NCI-H460 (cell line): ENCODE measurements at places on chromosomes 7 and 10.
A peak's percentile ranks its signal among the peaks of the same experiment; 100 is the strongest.

DNA sequence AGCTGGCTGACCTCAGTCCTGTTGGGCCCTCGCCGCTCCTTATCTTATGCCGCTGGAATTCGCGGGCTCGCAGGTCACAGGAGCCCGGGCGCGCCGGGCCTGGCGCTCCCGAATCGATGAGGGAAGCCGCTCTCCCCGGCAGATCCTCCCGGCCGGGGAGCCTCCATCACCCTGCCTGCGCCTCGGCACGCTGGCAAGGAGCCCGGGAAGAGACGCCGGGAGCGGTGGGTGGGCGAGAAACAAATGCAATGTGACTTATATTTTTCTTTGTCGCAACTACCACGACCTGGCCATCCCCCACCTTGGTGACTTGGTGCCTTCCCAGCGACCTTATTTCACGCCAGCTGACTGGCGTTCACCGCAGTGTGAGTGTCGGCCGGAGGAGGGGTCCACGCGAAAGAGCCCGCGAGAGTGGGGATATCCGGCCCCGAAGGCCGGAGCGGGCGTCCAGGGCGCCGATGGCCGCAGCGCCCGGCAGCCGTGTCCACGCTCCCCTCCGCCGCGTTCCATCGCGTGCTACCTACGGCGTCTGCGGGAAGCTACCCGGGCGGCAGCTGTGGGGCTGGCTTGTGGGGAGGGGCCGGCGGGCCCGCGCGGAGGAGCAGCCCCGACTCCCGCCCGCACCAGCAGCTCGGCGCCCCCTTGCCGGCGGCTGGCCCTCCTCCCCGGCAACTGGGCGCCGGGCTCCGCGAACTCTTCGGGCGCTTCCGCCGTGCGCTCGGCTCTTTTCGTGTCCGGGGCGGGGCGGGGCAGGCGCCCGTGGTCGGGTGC lies 494 bp upstream of the BMPR1A start:
- peak; percentile 59 for DNase-seq

- no peak for DNase-seq
These were observed 94.9 kb downstream of the PTPRE start for GRCh38 chr10:128001849-128002248.

DNA sequence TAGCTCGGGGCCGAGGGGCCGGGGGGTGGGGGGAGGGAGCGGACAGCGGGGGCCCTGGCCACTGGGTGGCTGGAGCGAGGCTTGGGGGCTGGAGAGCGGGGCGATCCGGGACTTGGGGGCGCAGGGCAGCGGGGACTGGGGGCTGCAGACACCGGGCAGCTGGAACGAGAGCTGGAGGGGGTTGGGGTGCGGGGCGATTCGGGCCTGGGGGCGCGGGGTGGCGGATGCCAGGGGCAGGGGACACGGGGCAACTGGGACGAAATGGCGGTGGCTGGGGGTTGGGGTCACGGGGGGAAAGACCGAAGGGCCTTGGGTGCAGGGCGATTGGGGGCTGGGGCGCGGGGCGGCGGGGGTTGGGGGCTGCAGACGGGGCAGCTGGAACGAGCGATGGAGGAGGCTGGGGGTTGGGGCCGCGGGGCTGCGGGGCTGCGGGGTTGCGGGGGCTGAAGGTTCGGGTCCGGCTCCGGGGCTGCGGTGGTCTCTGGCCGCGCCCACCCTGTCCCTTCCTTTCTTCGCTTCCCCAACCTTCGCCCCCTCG lies 590 bp downstream of the COL26A1 start:
- DNase-seq: no peak

DNA sequence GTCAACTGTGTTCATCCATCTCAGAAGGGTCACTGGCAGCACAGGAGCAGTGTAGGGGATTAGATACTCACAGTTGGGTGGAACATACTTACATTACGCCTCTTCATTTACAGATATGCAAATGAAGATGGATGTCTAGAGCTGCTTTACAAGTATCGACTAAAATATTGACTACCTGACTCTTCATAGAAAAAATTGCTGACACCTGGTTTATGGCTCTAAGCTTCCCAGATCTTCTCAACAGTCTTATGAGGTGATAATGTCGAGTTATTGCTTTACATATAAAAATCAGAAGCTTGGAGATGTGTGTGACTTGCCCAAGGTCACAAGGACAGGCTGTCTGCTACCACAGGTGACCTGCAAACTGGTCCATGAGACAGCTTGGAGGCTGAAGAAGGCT lies 677.2 kb downstream of the TYW1 start:
- DNase-seq: no peak

DNA sequence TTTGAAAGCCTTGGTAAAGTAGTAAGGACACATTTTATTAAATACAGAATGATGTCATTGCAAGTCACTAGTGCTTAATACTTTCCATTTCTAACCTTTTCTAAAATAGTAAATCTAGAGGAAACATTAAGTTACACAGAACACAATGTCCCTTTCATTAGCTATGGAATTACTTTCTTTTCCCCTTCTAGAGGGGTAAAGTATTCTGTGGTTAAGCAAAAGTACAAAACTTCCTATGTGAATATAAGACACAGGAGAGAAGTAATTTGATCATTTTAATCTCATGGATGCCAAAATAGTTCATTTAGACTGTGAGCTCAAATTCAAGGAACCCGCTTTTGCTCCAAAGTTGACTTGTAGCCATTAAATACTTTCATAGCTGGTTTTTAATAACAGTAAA lies 49.8 kb downstream of the SEMA3E start:
- DNase-seq: no peak

DNA sequence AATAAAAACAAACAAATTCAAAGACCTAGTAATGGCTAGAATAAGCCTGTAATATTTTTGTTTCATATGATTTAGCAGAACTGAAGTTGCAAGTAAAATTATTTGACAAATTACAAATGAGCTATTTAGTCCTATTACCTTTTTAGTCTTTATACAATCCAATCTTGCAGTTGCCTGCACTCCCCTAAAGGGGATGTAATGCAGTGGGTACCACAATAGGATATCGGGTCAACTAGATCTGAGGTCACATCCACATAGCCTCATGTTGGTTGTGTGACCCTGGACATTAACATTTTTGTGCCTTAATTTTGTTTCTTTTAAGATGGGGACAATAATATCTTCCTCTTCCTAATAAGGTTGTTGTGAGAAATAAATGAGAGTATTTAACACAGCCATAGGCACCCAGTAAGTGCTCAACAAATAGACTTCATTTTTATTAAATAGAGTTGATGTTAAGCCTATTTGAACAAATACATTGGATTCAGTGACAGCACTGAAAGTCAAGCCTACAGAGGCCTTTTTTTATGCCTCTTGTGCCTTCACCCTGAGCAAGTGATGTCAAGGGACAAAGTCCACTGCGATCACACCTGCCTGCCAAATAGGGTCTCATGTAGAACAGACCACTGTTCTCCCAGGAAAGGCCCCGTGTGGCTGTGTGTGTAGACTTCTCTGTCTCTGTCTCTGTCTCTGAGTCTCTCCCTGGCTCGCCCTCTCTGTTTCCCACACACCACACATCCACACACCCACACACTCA lies 124.8 kb downstream of the EVX1 start:
- no peak for DNase-seq

DNA sequence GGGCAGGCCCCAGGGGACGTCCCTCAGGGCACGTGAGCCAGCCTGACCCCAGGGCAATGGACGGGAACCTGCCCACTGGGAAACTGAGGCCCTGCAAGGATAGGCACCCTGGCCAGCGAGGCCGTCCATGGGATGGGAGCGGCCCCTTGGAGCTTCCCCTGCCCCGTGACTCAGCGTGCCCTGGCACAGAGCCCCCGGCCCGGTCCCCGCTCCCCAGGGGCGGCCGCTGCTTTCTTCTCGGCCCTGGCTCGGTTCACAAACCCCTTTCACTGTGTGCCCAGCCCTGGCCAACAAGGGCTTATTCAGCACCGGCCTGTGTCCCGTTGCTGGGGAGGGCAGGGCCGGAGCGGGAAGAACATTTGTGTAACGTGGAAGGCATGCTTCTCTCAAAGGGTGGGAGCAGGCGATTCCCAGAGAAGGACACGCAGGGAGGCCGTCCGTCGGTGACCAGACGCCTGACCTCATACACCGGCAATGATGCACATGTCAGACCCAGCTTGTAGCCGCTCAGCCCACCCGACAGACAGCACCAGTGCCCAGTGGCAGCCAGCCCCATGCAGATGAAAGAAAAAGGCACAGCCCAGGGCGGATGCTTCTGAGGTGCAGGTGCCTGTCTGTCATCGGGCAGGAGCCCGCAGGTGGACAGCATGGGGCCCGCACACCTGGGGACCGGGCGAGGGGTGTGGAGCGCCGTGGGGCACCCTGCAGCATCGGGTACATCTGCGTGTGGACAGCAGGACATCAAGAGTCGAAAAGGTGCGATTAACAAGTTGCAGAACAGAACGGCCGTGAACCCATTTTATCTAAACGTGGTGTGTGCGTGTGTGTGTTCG lies 94.5 kb downstream of the PDGFA start:
- no peak for DNase-seq

DNA sequence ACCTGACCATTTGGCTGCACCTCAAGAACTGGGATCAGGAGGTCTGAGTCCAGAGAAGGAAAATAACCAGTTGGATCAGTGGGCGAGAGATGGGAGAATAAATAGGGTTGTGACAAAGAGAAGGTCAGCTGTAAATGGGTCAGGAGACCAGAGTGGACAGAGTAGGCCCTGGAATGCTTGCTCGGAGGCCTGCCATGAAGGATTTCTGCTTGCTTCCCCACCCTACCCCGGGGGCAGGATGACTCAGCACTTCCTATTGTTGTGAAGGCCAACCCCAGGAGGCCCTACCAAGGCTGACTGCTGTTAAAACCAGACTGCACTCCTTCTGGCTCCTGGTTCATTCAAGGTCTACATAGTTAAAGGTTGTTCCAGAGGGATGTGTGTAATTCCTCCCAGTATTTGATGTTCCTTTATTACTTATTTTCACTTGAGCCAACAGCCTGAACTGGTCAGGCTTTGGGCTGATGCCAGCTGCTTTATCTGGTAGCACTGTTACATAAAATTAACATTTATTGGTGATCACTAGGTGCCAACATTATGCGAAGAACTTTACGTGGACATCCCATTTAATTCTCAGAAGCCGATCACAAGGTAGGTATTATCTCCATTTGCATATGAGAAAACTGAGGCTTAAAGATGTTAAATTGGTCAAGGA lies 27.3 kb upstream of the IFRD1 start:
- DNase-seq: peak; percentile 89

- DNase-seq: no peak
These were observed 89.2 kb upstream of the MKLN1 start for GRCh38 chr7:131238347-131238931.

- DNase-seq: no peak
These were observed 194.6 kb downstream of the MAGI2 start for GRCh38 chr7:79258826-79259225.

GRCh38 chr7:36391436-36392198 lies 2.0 kb downstream of the ANLN start:
- DNase-seq: peak; percentile 18

DNA sequence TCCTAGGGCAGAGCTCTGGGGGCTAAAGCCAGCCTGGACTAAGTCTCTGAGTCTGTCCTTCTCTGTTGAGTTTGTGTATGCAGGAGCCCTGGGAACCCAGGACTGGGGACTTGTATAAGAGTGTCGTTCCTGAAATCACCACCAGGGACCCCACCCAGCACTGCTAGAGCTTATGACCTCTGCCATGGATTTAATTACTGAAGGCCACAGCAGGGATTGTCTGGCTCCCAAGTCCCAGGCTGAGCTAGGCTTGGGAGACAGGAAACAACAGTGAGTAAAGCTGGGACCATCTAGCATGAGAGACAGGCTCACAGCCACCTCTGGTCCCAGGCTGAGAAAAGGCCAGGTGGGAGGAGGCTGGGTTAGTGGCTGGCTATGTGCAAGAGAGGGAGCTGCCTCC lies 1.4 kb upstream of the TSPAN15 start:
- DNase-seq: peak; percentile 71

- no peak for DNase-seq
These were observed 9.5 kb upstream of the ASAH2 start for GRCh38 chr10:50260791-50261281.

- DNase-seq: peak; percentile 27
These were observed 124.5 kb upstream of the RET start for GRCh38 chr10:42952349-42952748.

- no peak for DNase-seq
These were observed 113.4 kb upstream of the TCERG1L start for GRCh38 chr10:131424836-131425491.
